ENCODE measurements at places on chromosomes 1 and 21. TPM values are rescaled to one million over a fixed set of nuclear protein-coding genes. Genes with fewer than 3 reads are reported as not detected.

Gene NDC1
- total RNA-seq: 44.9 TPM

Gene FCGR2B
- total RNA-seq: 7.1 TPM

Gene RGL1
- 3.7 TPM for total RNA-seq

Gene CRABP2
- total RNA-seq: 4.6 TPM

Gene SPATA45
- total RNA-seq: 0.86 TPM

Gene AGT
- total RNA-seq: not detected

Gene GATAD2B
- 58.5 TPM for total RNA-seq

Gene SESN2
- 36.1 TPM for total RNA-seq

Gene CFHR2
- total RNA-seq: not detected

Gene TMEM200B
- total RNA-seq: not detected

Gene CD52
- total RNA-seq: 17.2 TPM

Gene KCNK2
- total RNA-seq: not detected

Gene AMY1A
- not detected for total RNA-seq

Gene SPRR1A
- not detected for total RNA-seq

Gene PLD5
- total RNA-seq: not detected

Gene LY9
- 1.2 TPM for total RNA-seq

Gene TP73
- 1.5 TPM for total RNA-seq

Gene PRDM16
- total RNA-seq: not detected

Gene IGSF21
- not detected for total RNA-seq

Gene NUP133
- 47.9 TPM for total RNA-seq

Gene RHOU
- 3.7 TPM for total RNA-seq

Gene RNU1-2
- total RNA-seq: 1,591 TPM

Gene RNF220
- total RNA-seq: 71.2 TPM

Gene MPL
- not detected for total RNA-seq

Gene NOS1AP
- total RNA-seq: not detected

Gene LEFTY1
- not detected for total RNA-seq

Gene OR2T35
- total RNA-seq: not detected

Gene GNAT2
- not detected for total RNA-seq

Gene IL19
- not detected for total RNA-seq

Gene FBXO2
- total RNA-seq: 16.3 TPM

Gene SPATC1L
- total RNA-seq: 5.0 TPM

Gene BGLAP
- 2.3 TPM for total RNA-seq

Gene EPHB2
- total RNA-seq: not detected

Gene CLDN17
- total RNA-seq: not detected

Gene KANK4
- not detected for total RNA-seq

Gene LRRC39
- total RNA-seq: 0.50 TPM

Gene FCAMR
- not detected for total RNA-seq

Gene SLC16A4
- total RNA-seq: 0.48 TPM

Gene CGN
- 0.31 TPM for total RNA-seq

Gene NBPF12
- total RNA-seq: 11.3 TPM

Gene PLA2G2D
- total RNA-seq: not detected

Gene KRTAP19-3
- not detected for total RNA-seq

Gene CR1L
- total RNA-seq: not detected

Gene EFCAB14
- 64.2 TPM for total RNA-seq

Gene MLLT11
- 8.5 TPM for total RNA-seq

Gene CERS2
- 211 TPM for total RNA-seq

Gene FCGR3A
- total RNA-seq: 150 TPM

Gene FCER1G
- 111 TPM for total RNA-seq

Gene MAP10
- total RNA-seq: 2.8 TPM

Gene LEFTY2
- total RNA-seq: not detected

Gene BPNT1
- 32.2 TPM for total RNA-seq

Gene HSPA6
- total RNA-seq: 3.3 TPM

Gene KRTAP13-2
- total RNA-seq: not detected

Gene OR2L13
- total RNA-seq: not detected

Gene ZNF648
- total RNA-seq: not detected

Gene NBPF11
- 10.0 TPM for total RNA-seq
